Activated naive CD4-positive, alpha-beta T cell treated with Interleukin-2 at 50 U/mL for 16 hours (primary cell): ENCODE measurements at places on chromosomes 5 and 9.

- no peak for DNase-seq
Measured at GRCh38 chr9:127422133-127422782, 1.9 kb upstream of the ZNF79 start.

DNA sequence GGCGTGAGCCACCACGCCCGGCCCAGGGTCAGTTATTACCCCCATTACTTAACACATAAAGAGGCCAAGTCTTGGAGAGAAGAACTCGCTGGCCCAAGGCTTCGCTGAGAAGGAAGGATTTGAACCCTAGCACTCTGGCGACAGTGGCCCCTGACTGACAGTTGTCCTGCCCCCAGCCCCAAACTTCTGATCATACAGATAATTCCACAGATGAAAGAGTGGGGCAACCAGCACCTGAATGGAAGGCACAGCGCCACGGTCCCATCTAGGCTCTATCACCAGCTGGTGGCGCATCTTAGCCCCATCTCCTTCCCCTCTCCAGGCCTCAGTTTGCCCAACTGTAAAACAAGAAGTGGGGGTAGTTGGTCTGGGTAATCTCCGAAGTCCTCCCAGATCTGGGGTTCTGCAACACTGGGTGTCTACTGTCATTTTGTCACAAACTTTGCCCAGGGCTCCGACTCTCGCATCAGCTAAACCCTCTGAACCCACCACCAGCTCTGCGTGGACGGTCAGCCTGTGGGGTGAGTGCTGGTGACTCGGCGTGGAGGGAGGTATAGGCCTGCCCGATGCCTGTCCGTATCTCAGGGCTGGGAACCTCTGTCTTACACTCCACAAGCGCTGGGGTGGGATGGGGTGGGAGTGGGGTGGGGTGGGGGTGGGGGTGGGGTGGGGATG lies 209.3 kb downstream of the C9orf50 start:
- DNase-seq: no peak

GRCh38 chr9:96515621-96516470 lies 65.9 kb downstream of the HABP4 start:
- no peak for DNase-seq

- no peak for DNase-seq
Measured at GRCh38 chr5:172802112-172802511, 31.1 kb upstream of the DUSP1 start.

GRCh38 chr9:94867281-94867841 lies 140.9 kb downstream of the AOPEP start:
- no peak for DNase-seq

- no peak for DNase-seq
Measured at GRCh38 chr9:92747459-92748232, 17.0 kb downstream of the BICD2 start.

DNA sequence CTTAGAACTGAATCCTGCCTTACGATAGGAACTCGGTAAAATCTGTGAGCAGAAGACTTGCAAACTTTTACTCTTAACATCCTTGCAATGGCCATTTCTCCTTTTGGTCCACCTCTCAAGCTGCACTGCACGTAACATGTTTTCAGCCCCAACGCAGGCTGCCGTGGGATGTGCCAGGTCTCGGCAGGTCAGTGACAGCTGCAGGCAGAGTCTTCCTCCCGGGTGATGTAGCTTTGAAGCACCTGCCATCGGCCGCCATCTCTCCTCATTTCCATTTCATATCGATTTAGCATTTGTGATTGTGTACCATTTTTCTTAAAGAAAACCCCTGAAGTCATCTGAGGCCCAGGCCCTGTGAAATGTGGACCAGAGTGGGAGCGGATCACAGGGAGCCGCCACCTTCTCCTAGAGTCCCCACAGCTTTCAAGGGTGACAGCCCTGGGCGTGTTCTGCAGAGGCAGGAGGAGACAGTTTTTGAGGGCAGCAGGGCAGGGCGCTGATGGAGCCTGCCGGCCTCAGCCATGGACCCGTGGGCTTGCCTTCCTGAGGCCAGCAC lies 25.8 kb upstream of the LPCAT1 start:
- DNase-seq: no peak

DNA sequence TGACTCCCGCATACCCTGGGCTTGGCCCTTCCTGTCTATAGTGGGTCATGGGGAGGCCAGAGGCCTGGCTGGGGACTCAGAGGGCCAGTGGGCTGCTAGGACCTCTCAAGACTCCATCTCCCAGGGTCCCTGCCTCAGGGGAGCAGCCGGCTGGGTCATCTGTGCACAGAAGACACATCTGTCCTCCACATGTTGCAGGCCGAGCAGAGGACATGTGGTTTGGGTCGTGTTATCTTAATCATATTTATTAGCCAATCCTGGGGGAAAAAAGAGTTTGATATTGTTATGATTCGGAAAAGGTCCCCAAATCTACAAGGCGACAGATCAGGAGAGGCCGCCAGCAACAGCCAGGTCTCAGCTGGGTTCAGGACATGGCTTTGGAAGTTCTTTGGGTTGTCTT lies 14.4 kb downstream of the LMX1B start:
- DNase-seq: no peak

DNA sequence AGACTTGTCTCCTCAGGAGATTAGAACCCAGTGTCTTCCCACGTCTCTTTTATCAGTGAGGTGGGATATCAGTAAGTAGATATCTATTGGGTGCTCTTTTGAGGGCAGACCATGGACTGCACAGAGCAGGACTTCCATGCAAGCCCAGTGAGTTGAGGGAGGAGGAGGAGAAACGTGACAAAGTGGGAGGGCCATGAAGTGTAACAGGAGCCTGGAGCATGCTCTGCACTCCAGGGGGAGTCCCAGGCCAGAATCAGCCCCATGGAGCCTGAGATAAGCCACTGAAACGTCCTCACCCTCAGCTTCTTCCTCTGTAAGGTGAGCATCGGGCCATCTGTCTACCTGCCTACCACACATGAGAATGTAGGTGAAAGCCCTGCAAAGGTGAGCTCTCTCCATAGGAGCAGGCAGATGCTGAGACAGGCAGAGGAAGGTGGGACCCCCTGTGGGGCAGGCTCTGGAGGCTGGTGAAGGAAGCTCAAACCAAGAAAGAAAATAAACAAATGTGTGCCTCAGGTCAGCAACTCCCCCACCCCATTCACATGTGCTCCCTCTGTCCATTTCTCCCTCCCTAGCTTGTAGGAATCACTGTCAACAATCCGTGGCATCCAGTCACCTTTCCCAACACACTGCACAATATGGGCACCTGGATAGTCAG lies 87.4 kb downstream of the NRG2 start:
- no peak for DNase-seq

- no peak for DNase-seq
Measured at GRCh38 chr9:87147839-87148238, 200.5 kb upstream of the GAS1 start.

GRCh38 chr5:157524887-157525286 lies 50.7 kb downstream of the ADAM19 start:
- DNase-seq: no peak

DNA sequence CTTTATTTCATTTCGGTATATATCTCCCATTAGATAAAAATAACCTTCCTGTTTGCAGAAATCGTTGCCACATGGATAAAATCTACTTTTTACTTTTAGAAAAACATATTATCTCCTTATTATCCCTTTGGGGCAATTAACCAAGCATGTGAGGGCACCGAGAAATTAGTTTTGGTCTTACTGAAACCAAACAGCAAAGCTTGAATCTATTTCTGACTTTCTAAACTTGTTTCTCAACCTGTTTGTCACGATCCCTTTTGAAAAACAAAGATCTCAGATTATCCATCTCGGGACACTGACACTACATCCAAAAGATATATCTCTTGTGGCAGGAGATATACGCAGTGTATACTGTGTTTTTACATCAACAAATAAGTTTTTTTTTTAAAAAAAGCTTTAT lies 2.3 kb downstream of the TUT7 start:
- DNase-seq: no peak

DNA sequence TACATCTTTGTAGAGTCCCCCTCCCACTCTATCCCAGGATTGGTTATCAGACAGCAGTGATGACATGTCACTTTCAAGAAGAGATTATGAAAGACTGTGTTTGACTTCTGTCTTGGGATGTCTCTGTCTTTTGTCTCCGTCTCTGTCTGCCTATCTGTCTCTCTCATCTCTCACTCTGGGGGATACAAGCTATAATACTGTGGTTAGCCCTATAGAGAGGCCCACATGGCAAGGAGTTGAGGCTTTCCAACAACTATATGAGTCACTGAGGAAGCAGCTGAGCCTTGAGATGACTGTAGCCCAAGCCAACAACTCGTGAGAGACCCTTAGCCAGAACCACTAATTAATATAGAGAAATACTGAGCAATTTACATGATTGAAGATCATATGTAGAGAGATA lies 284.8 kb downstream of the PDE4D start:
- DNase-seq: no peak

DNA sequence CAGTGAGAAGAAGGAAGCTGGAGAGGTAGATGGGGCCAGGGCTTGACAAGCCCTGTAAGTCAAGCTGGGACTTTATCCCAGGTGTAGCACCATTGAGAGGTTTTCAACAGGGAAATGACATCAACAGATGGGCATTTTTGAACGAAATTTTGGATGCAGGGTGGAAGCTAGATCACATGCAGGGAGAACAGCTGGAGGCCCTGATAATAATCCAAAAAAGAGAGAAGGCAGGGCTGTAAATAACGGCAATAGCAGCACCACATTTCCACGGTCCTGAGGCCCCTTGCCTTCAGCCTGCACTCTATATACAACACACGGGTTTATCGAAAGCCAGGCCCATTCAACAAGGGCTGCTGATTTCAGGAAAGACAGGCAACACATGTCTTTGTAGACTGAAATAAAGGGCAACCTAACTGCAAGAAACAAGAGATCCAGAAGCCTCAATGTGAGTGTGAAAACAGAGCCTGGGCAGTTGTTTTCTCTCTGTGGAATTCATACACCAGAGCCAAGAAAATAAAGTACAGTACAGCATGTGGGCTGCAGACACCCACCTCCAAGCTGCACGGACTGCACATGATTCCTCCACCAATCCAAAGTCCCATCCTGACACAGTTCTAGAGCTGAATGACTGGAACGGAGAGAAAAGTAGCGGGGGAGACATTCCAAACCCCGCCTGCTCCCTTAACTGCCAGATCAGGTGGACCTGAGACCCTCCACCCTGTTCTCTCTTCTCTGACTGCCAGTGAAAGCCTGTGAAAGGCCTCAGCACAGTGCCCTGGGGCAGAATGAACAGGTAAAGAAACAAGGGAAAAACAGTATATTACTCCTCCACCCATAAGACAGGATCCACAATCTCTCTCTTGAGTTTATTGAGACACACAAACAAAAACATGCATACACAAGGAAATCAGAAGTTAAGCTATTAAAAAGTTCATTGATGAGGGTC lies 36.3 kb downstream of the KLHL3 start:
- DNase-seq: no peak

DNA sequence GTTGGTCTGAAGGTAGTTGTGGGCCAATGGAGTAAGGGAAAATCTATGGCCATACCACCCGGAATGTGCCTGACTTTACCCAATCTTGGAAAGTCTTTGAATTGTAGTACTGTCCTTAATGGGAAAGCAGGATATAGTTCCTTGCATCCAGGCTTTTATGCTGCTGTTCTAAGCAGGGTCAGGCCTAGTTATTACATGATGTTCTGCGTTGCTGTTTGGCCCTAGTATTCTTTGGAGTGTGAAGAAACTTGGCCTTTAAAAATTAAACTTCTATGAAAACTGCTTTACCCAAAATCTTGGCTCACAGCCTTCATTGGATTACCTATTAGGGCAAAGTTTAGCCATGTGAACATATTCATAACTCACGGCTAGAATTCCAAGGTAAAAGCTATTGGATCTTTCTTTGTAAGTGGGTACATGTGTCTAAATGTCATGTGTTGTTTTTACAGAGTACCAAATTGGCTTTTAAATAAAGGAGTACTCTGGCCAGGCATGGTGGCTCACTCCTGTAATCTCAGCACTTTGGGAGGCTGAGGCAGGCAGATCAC lies 211.1 kb downstream of the DTWD2 start:
- no peak for DNase-seq

GRCh38 chr5:39755986-39756385 lies 331.2 kb upstream of the DAB2 start:
- no peak for DNase-seq
